NCI-H1092 (cell line): ENCODE measurements at places on chromosomes 2 and 18.

- DNase-seq: no peak
Observed at GRCh38 chr18:23301972-23302371, 151.1 kb upstream of the RIOK3 start.

- no peak for DNase-seq
Observed at GRCh38 chr2:218782528-218782844, 539 bp downstream of the CYP27A1 start.

DNA sequence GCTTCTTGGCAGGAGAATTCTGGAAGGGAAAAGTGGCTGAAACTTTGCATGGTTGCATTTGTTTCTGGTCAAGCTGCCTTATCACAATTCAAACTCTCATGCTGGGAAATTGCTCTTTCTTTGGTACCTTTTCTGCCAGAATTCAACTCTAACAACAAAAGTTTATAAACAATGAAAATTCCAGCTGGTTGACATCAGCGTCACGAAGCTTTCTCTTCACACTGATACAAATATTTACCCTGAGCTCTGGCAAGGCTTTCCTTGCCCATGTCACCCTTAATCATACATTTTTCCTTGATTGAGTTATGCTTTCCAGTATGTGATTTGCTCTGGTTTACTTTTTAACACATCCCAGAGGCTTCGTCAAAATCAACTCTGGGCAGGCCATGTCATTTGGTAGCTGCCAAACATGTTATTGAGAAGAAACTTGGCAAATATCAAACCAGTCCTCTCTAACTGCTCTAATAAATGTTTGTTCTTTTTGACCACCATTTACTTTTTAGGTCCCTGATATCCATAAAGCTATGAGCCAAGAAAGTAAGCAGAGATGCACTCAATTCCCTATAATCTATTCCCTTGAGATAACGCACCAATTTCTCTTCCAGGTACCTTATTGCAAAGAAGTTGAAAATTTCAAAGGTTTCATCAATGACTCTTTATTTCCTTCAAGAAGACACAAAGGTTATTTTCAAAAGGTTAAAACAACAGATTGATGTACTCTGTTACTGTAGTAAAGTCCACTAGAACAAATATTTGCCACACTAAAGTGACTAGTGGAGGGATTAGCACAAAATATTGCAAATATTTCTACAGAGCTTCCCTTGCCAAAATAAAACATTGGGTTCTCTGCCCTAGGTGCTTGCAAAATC, 1241.1 kb upstream of the ZEB2 start:
- DNase-seq: no peak

GRCh38 chr2:53286345-53286744, 481.3 kb upstream of the CHAC2 start:
- DNase-seq: no peak
